ENCODE measurements at places on chromosomes 13 and 19. TPM values are rescaled to one million over a fixed set of nuclear protein-coding genes. Genes with fewer than 3 reads are reported as not detected.

- H3K27me3 ChIP-seq: peaks cover 15% of the 10 kb centered on the region
- no peaks in the 10 kb centered on the region for H3K36me3 ChIP-seq
- H3K4me1 ChIP-seq: no peaks in the 10 kb centered on the region
- no peak overlapping the region for H3K27ac ChIP-seq
Measured at GRCh38 chr13:32285633-32285965, 29.6 kb downstream of the ZAR1L start.

GRCh38 chr19:12098040-12098439 is 33.5 kb downstream of the ZNF844 start:
- DNase-seq: no peak
- peaks cover 9% of the 10 kb centered on the region for H3K4me1 ChIP-seq
- no peaks in the 10 kb centered on the region for H3K27me3 ChIP-seq
- no peak overlapping the region for H3K4me3 ChIP-seq

The ERVV-1 gene
- not detected for total RNA-seq

The ADAMTSL5 gene
- total RNA-seq: 1.2 TPM

- no peak for DNase-seq
- no peaks in the 10 kb centered on the region for H3K4me1 ChIP-seq
- no peak overlapping the region for H3K27ac ChIP-seq
- H3K27me3 ChIP-seq: no peaks in the 10 kb centered on the region
Measured at GRCh38 chr19:31491242-31491641, 142.0 kb upstream of the TSHZ3 start.

The OXGR1 gene
- total RNA-seq: not detected

DNA sequence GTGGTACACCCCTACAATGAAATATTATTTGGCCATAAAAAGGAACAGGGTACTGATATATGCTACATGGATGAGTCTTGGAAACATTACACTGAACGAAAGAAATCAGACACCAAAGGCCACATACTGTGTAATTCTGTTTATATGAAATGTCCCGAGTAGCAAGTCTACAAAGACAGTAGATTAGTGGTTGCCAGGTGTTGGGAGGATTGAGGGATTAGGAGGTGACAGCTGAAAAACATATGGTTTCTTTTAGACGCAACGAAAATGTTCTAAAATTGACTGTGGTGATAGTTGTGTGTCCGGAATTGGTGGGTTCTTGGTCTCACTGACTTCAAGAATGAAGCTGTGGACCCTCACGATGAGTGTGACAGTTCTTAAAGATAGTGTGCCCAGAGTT is 35.1 kb downstream of the IL17D start:
- no peak overlapping the region for H3K27ac ChIP-seq
- peaks cover 3% of the 10 kb centered on the region for H3K36me3 ChIP-seq
- no peaks in the 10 kb centered on the region for H3K27me3 ChIP-seq
- H3K4me1 ChIP-seq: no peaks in the 10 kb centered on the region
- no peak overlapping the region for H3K4me3 ChIP-seq

- no peaks in the 10 kb centered on the region for H3K36me3 ChIP-seq
- H3K4me3 ChIP-seq: no peak overlapping the region
- peaks cover 49% of the 10 kb centered on the region for H3K27me3 ChIP-seq
- DNase-seq: no peak
- H3K4me1 ChIP-seq: no peaks in the 10 kb centered on the region
Measured at GRCh38 chr19:33304371-33304759, 2.0 kb upstream of the CEBPA start.

The RPS16 gene
- 2,117 TPM for total RNA-seq

DNA sequence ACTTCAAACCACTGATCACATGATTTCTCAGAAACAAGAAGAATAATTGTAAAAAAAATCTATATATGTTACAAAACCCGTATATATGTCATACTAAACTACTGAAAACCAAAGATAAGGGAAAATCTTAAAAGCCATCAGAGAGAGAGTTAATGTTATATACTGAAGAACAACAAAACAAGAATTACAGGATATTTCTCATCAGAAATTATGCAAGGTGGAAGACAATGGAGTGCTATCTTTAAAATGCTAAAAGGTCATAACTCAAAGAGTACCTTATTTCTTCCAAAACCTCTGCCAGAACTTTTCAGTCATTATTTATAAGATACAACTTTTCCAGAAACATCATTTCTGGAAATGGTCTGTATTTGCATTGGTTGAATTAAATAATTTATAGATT is 256.8 kb downstream of the RBM26 start:
- DNase-seq: no peak
- peaks cover 7% of the 10 kb centered on the region for H3K27me3 ChIP-seq
- no peaks in the 10 kb centered on the region for H3K36me3 ChIP-seq
- no peak overlapping the region for H3K4me3 ChIP-seq

DNA sequence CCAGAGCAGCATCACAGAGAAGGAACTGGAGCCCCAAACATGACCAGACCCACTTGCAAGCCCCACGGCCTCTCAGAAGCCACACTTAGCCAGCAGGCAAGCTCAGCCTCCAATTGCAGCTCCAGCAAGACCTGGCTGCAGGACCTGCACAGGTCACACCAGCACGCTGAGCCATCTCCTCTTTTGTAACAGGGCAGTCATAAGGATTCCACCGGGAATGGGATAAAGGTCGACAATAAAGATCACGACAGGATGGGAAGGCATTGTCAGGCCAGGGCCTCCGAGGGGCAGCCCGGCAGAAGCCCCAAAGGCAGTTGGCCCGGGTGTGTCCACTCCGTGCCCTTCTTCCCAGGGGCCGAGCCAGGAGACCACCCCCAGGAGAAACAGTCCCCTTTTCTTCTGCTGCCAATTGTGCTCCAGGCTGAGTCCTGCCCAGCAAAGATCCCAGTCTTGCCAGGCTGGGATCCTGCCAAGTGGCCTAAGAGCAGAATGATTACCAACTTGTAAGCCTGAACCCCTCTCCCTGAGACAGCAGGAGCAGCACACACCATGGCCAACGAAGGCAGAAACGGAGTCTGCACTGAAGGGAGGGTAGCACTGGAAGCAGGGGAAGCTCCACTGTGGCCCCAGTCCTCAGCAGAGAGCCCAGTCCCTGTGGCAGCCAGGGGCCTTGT is 12.5 kb downstream of the PEPD start:
- H3K27me3 ChIP-seq: no peaks in the 10 kb centered on the region
- no peaks in the 10 kb centered on the region for H3K4me1 ChIP-seq
- no peak overlapping the region for H3K27ac ChIP-seq
- DNase-seq: no peak
- no peaks in the 10 kb centered on the region for H3K36me3 ChIP-seq

- H3K4me3 ChIP-seq: no peak overlapping the region
- no peaks in the 10 kb centered on the region for H3K36me3 ChIP-seq
- H3K27ac ChIP-seq: no peak overlapping the region
- H3K27me3 ChIP-seq: peaks cover 48% of the 10 kb centered on the region
- no peaks in the 10 kb centered on the region for H3K4me1 ChIP-seq
- DNase-seq: no peak
Measured at GRCh38 chr13:31090096-31090495, 71.6 kb downstream of the HSPH1 start.

- H3K36me3 ChIP-seq: no peaks in the 10 kb centered on the region
- no peak for DNase-seq
- peaks cover 5% of the 10 kb centered on the region for H3K27me3 ChIP-seq
Measured at GRCh38 chr13:78152415-78152814, 233.8 kb upstream of the EDNRB start.

DNA sequence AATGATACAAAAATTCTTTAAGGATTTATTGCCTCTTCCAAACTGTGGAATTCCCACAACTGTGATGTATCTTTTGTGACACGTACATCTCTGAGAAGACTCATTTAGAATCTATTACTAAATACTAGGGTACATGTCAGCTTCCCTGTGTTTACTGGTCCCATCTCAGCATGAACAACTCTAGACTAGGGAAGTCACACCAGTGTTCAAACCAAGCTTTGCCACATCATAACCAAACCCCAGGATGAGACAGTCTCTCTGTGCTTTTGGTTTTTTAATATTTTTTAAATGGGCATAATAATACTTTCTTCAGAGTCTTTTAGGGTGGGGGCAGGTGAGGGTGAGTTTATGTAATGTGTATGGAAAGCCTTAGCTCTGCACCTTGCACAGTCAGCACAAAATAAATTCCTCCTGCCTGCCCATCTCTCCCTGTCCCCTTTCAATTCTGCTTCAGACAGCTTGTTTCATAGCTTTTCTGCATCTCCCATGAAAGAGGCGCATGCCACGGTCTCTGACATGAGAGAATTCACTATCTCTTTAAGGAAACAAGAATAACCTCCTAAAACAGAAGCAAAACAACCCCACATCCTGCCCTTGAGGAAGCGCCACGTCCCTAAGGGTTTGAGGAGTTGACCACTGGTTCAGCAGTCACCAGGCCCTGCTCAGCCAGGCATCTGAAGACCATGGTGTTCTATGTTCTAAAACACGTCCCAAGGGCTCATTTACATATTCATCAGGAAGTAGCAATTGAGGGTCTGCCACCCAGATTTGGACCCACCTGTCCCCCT is 174.5 kb downstream of the USP12 start:
- H3K4me3 ChIP-seq: peak overlapping the region; percentile 11
- H3K4me1 ChIP-seq: peaks cover 19% of the 10 kb centered on the region
- no peaks in the 10 kb centered on the region for H3K36me3 ChIP-seq
- H3K27me3 ChIP-seq: peaks cover 22% of the 10 kb centered on the region
- DNase-seq: peak; percentile 56

The HIPK4 gene
- not detected for total RNA-seq

The ERF gene
- total RNA-seq: 43.5 TPM

The PPP1R13L gene
- total RNA-seq: 11.7 TPM

- H3K4me1 ChIP-seq: no peaks in the 10 kb centered on the region
- DNase-seq: no peak
- H3K27ac ChIP-seq: no peak overlapping the region
- H3K27me3 ChIP-seq: no peaks in the 10 kb centered on the region
Measured at GRCh38 chr13:63632321-63632720, 2216.7 kb upstream of the PCDH20 start.

GRCh38 chr13:53174545-53174944 is 145.9 kb downstream of the OLFM4 start:
- no peaks in the 10 kb centered on the region for H3K36me3 ChIP-seq
- no peak overlapping the region for H3K4me3 ChIP-seq
- H3K27ac ChIP-seq: no peak overlapping the region
- no peaks in the 10 kb centered on the region for H3K4me1 ChIP-seq
- H3K27me3 ChIP-seq: no peaks in the 10 kb centered on the region
- DNase-seq: no peak

DNA sequence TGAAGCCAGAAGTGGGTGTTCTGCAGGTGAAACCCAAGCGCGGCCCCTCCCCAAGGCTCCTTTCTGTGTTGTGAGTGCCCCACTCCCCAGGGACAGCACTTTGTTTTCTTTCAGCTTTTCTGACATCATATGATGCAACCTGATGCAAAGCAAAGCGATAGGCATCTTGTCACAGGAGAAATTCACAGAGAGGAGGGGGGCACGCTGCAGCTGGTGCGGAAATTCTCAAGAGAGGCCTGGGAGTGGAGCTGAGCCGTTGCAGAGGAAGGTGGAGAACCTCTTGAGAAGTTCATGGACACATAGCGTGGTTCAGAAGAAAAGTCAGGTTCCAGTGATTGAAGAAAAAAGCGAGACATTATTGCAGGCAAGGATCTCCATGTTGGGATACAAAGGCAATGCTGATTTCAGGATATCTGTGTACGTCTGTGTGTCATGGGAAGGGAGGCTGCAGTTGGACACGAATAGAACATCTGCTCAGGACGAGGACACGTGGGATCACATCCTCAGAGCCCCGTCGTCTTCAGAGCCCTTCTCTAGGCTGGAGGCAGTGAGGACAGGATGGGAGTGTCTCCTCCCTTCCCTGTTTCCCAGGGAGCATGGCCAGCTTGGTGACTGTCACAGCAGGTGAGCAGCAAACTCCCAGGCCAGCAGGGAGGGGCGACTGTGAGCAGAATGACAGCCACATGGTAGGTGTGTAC is 79.2 kb downstream of the IRS2 start:
- peaks cover 18% of the 10 kb centered on the region for H3K27me3 ChIP-seq
- H3K27ac ChIP-seq: no peak overlapping the region
- peaks cover 3% of the 10 kb centered on the region for H3K4me1 ChIP-seq
- DNase-seq: no peak
- H3K36me3 ChIP-seq: no peaks in the 10 kb centered on the region
- H3K4me3 ChIP-seq: no peak overlapping the region

GRCh38 chr19:41861116-41861768 is 1.2 kb downstream of the RPS19 start:
- H3K27me3 ChIP-seq: no peaks in the 10 kb centered on the region
- no peak for DNase-seq
- peaks cover 49% of the 10 kb centered on the region for H3K36me3 ChIP-seq
- H3K4me1 ChIP-seq: peaks cover 53% of the 10 kb centered on the region

DNA sequence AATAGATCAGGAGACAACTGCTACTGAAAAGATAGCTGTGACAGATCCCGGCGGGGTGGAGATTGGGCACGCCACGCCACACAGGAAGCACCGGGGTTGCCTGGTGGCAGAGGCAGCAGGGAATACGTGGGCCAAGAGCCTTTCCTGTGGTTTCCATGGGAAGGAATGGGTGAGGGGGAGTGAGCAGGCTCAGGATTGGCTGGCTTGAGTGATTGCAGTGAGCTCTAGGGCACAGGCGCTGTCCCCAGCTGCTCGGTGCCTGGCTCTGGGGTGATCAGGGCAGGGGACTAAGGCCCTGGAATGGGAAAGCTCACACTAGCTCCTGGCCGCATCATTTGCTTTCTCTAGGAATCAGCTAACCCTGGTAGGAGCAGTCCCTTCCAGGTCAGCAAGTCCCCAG is 166.1 kb downstream of the USP12 start:
- H3K36me3 ChIP-seq: no peaks in the 10 kb centered on the region
- peak; percentile 16 for DNase-seq
- H3K27ac ChIP-seq: no peak overlapping the region

The CTXN1 gene
- 0.23 TPM for total RNA-seq

DNA sequence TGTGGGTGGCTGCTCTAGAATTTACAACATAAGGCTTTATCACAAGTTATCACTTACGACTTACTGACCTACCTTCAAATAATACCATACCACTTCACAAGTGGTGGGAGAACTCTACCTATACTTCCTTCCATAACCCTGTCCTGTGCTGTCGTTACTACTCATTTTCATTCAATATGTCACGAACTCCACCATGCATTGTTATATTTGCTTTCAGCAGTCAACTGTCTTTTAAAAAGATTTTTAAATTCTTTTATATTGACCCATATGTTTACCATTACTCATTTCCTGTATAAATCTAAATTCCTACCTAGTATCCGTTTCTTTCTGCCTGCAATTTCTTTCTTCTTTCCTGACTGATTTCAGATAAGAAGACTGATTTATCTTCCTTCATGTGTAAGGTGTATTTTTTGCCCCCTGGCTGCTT is 200.0 kb downstream of the KLF12 start:
- no peak overlapping the region for H3K4me3 ChIP-seq
- H3K27ac ChIP-seq: no peak overlapping the region
- peaks cover 24% of the 10 kb centered on the region for H3K4me1 ChIP-seq
- peaks cover 5% of the 10 kb centered on the region for H3K36me3 ChIP-seq
- H3K27me3 ChIP-seq: no peaks in the 10 kb centered on the region
- DNase-seq: no peak

DNA sequence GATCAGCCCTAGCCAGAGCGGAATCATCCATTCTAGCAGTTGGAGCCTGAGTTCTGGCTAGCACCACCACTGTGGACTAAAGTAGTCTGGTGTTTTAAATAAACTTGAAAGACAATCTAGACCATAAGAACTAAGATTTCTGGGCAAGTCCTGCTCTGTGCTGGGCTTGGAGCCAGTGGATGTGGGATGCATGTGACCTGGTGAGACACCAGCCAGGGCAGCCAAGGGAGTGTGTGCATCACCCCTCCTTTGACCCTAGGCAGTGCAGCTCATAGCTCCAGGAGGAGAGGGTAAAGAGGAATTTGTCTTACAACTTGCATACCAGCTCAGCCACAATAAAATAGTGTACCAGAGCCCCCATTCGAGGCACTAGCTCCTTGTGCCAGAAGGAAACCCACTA is 21.0 kb downstream of the ITGBL1 start:
- H3K27me3 ChIP-seq: peaks cover 15% of the 10 kb centered on the region
- no peaks in the 10 kb centered on the region for H3K4me1 ChIP-seq
- no peaks in the 10 kb centered on the region for H3K36me3 ChIP-seq
- H3K27ac ChIP-seq: no peak overlapping the region
- H3K4me3 ChIP-seq: no peak overlapping the region

The TLE6 gene
- total RNA-seq: 3.2 TPM
